ENCODE measurements at places on chromosomes 6 and 20. TPM values are rescaled to one million over a fixed set of nuclear protein-coding genes. Genes with fewer than 3 reads are reported as not detected.

CCM2L gene
- total RNA-seq, result 4.6 TPM

FIG4 gene
- total RNA-seq, result 23.9 TPM

GRIK2 gene
- 1.5 TPM for total RNA-seq

CLPSL1 gene
- total RNA-seq, result not detected

FLRT3 gene
- total RNA-seq, result 6.4 TPM

ABHD16A gene
- 63.4 TPM for total RNA-seq
